ENCODE measurements at places on chromosomes 12 and 14.

DNA sequence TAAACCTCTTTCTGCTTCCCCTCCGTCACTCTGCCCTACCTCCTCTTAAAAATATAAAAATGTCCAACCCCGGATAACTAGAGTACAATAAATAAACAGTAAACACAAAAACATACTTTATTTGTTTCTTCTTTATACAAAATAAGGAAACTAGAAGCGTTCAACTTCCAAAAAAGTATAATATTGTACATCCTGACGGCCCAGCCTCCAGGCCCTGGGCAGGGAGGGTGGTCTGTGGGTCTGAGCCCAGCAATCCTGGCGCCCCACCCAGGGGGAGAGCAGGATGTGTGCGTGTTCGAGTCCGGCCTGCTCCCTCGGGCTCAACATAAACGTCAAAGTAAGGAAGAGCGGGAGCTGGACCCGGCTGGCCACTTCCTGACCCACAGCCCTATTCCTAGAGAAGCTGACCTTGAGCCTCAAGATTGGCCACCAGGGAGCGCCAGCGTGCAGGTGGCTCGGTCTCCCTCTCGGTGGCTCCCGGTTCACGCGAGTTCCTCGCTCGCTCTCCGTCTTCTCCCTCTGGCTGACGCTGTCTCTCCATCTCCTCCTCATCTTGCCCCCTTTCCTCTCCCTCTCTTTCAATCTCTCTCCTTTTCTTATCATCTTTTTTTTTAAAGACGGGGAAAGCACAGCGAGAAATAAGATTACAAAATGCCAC, 9.4 kb downstream of the LHX5 start:
- DNase-seq = peak; percentile 61

DNA sequence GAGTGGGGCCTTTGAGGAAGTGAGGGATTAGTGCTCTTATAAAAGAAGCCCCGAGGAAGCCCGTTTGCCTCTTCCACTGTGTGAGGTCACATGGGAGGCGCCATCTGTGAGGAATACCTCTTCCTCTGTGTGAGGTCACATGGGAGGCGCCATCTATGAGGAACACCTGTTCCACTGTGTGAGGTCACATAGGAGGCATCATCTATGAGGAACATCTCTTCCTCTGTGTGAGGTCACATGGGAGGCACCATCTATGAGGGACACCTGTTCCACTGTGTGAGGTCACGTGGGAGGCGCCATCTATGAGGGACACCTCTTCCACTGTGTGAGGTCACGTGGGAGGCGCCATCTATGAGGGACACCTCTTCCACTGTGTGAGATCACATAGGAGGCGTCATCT, 69.7 kb downstream of the SLC24A4 start:
- no peak for DNase-seq

DNA sequence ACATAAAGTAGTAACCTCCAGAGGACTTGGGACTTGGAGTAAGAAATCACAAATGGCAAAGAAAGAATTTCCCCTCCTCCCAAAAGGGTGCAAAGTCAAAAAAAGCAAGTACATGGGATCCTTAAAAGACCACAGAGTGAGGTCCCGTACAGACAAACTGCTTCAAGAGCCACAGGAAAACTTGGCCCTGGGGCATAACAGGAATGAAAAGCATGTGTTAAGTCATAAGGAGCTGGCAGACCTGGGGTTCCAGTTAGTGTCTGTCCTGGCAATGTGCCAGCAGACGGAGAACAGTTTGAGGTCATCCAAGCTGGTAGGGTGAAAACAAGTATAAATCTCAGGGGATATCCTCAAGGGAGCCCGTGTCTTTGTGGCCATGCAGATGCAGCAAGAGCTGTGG, 73.2 kb downstream of the HSD17B6 start:
- peak; percentile 61 for DNase-seq

DNA sequence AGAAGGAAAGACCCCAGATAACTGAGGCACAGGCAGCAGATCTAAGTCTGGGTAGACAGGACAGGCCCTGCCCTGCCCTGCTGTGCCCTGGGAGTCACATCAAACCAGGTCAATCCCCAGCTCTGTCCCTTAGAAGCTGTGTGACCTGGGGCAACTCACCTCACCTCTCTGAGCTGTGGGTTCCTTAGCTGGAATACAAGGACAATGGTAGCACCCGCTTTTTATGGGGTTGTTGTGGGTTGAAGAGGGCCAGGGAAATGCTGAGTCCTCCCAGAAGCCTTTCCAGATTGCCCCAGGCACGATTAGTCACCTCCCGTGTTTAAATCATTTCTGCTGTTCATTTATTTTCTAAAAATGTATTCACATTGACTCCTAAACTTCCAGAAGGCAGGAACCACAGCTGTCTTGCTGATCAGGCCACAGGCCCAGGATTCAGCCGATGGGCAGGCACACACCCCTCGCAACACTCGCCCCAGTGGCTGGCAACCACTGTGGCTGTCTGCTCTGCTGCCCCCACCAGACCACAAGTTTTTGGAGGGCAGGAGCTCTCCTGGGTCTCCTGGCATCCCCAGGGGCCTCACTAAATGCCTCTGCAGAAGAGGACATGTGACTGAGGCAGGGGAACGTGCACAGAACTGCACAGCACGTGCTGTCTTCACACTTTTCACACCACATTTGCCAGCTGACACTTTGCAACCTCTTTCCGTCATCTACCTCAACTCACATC, 3.0 kb downstream of the SELPLG start:
- peak; percentile 62 for DNase-seq

DNA sequence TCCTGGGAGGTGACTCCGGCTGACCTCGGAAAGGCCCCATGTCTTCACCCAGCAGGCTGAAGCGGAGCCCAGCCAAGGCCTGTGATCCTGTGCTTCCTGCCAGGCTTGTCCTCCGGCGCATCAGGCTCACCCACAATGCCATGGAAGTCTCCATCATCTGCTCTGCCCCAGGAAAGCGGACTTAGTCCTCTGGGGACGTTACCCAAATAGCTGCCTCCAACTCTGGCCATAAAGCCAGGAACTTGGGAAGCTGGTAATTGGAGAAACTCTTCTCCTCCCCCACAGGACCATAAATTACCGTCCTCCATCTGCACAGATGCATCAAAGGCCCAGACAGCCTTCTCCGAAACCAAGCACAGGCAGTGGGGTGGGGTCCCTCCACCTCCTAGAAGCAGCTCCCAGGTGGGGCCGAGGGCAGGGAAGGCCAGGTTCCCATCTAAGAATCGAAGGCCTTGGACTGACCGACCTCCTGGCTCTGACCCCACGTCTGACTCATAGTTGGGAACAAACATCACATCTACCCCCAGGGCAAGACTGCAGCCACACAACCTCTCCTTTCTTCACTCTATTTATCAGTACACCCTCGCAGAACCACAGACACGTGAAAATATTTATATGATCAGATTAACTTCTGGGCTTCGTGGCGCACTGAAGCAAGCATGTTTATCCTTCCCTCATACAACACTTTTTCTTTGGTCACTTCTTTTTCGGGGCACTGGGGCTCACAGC, 56.4 kb downstream of the PITPNM2 start:
- peak; percentile 66 for DNase-seq

DNA sequence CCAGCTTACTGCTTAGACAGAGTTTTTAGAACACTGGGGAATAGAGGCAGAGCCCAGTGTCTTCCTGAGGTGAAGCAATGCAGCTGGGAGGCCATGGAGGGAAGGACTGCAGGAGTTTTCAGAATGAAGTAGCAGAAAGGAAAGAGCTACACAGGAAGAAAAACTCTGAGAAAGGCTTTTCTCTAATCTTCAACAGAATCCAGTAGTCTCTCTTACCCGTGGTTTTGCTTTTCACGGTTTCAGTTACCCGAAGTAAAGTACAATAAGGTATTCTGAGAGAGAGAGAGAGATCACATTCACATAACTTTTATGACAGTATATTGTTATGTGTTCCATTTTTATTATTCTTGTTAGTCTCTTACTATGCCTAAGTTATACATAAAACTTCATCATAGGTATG, 761.6 kb downstream of the BCL11B start:
- DNase-seq = no peak

DNA sequence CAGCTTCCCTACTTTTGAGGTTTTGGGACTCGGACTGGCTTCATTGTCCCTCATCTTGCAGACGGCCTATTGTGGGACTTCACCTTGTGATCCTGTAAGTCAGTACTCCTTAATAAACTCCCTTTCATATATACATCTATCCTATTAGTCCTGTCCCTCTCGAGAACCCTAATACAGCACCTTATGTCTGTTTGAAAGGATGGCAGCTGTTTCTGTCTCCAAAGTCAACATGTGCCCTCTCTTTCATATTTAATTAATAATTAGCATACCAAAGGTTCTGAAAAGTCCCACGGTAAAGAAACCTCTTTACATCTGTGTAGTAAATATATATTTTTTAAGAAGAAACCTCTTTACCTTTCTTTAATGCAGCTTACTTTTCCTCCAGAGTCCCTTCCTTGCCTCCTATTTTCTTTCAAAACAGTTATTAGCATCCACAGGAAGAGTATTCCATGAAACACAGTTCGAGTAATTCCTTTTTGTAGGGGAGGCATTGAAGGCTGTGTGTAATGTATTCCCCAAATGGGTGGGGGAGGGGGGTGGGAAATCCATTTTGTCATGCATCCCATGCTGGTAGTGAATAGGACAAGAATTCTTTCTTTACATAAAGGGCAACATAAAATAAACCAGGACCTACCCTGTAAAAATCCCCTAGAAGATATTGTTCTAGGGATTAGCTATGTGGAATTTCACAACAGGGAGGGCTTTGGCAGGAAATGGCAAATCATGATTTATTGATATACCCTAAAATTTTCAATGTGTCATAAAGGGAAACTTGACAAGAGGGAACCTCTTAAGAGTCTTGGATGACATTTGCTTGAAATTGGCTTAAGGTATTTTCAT, 241.5 kb downstream of the SUDS3 start:
- no peak for DNase-seq

GRCh38 chr12:2998789-2999264, 39.6 kb downstream of the TEAD4 start:
- DNase-seq = peak; percentile 65

- DNase-seq = no peak
These were observed 717 bp downstream of the PKP2 start for GRCh38 chr12:32895688-32896431.

DNA sequence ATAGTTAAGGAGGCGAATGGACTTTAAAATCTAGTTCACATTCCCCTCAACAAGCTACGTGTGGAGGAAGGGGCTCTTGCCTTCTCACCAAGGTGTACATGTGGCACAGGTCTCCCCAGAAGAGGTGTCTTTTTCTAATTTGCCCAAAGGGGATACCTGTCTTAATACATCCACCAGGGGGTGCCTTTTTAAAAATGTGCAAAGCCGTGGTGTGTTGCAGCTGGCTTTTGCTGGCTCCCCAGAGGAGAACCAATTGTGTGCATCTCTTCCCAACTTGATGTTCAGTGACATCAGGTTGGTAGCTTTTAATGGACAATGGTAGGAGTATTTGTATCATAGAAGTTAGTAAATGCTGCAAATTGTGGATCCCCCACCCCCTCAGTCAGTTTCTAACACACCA, 33.8 kb downstream of the CREBL2 start:
- DNase-seq = peak; percentile 16

DNA sequence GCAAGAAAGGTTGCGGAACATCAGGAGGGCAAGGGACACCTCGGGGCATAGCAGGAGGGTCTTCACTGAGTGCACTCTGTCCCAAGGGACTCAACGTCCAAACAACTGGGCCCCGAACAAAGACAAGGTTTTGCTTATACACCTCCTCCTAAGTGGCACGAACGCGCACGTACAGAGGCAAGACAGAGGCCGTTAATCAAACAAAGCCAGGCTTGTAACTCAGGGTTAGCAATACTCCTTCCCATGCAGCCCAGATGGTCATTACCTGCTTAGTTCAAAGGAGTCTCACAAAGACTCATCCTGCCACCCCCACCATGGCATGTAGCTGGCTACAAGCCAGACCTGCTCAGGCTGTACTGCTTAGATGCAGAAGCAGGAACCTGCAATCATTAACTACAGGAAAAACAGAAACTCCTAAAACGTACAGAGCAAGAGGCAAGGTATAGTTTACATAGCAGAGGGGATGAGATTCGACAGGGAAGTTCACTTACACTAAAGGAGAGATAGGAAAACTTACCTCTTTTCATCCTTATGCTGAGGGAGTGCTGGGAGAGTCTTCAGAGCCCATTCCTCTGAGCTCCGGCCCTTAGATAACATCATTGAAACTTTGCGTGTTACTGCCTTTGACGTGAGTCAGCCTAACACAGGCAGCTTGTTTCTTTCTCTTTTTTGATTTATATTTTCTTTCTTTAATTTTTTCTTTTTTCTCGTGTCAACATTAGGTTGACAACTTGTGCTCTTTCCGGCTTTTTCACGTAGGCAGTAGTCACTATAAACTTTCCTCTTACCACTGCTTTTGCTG, 1319.1 kb downstream of the TMEM121 start:
- no peak for DNase-seq

- DNase-seq = no peak
These were observed 5.9 kb downstream of the RPS6KL1 start for GRCh38 chr14:74917178-74917543.

DNA sequence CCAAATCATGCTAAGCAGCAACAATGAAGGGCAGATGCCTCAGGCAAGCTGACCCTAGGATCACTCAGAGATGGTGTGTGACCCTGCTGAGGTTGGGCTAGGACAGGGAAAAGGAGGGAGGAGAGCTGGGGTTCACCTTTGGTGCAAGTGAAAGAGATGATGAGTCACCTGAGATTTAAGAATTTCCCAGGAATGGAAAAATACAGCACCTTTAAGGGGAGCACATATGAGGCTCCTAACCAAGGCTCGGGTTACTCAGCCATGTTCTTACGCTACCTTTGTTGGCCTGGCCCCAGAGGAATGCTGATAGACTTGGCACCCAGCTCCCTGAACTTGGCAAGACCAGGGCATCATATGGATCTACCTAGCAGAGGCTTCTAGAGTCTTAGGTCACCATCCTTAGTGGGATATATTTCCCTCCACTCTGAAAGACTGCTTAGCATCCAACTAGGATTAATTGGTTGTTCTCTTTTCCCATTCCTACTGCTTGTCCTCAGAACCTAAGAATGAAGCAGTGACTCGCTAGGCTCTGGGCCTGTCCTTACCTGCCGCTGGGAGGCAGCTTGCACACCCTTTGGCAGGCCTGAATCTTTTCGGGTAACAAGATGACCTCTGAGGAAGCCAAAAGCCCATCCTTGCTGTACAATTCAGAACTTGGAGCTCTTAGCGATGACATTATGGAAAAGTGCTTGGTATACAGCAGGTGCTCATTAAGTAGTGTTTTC, 4.0 kb upstream of the NAA25 start:
- no peak for DNase-seq

DNA sequence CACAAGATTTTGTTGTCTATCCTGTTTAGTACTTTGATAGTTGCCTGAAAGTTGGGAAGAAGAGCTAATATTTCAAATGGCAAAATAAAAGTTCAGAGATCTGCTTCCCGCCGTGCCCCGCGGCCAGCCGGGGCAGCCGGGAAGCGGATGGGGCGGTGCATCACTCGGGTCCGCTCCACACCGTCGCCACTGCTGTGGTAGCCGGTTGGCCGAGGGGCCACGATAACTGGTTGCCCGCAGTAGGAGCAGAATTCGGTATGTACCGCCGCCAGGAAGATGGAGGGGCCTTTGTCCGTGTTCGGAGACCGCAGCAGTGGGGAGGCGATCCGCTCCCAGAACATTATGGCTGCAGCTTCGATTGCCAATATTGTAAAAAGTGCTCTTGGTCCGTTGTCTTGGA, 427.2 kb upstream of the PDE3A start:
- no peak for DNase-seq

GRCh38 chr14:94391281-94391975, 3.0 kb upstream of the SERPINA1 start:
- no peak for DNase-seq

GRCh38 chr12:58148405-58148804, 207.0 kb downstream of the ATP23 start:
- DNase-seq = peak; percentile 82

- peak; percentile 34 for DNase-seq
These were observed 174.1 kb upstream of the RTL1 start for GRCh38 chr14:101077481-101078074.

Data from fibroblast of skin of abdomen (primary cell).